ENCODE measurements at places on chromosomes 4 and X. TPM values are rescaled to one million over a fixed set of nuclear protein-coding genes. Genes with fewer than 3 reads are reported as not detected.
A peak's percentile ranks its signal among the peaks of the same experiment; 100 is the strongest.

Gene GIMD1
- 0.09 TPM for polyA plus RNA-seq

Gene RHOXF1
- not detected for polyA plus RNA-seq

Gene ARL13A
- not detected for polyA plus RNA-seq

Gene CABS1
- polyA plus RNA-seq, result not detected

Gene SLC49A3
- 25.2 TPM for polyA plus RNA-seq

Gene USP17L27
- not detected for polyA plus RNA-seq

Gene SH3RF1
- polyA plus RNA-seq, result 19.6 TPM

DNA sequence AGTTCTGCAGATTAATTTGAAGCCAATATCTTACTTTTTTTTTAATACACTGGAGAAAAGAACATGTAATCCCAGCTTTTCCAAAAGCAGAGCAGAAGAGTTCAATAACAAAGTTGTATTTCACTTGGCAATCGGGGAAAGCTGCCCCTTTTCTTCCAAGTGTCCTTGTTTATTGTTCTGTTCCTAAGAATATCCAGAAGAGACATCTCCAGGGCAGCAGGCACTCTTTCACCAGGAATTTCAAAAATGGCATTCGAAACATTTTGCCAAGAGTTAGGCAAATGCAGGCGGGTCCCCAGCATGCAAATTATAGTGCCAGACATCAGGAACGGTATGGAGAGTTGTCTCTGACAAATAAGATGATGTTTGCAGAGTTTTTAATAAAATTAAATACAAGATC lies 494.5 kb downstream of the BCOR start:
- no peak for DNase-seq

GRCh38 chr4:25807102-25807728 lies 55.6 kb downstream of the SEL1L3 start:
- DNase-seq, result no peak

DNA sequence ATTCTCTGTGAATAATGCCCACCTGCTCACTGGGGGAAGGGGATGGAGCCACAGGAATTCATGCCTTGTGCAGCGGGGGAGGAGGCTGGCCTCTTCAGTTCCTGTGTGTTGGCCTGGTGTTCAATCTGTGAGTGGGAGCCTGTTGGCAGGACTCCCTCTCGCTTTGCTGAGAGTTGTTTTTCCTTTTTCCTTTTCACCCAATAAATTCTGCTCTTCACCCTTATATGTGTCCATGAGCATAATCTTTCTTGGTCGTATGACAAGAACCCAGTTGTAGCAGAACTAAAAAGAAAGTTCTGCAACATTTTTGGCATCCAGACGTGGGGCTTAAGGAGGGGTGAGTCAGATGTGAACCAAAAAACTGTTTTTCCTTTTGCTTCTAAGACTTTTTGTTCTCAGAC lies 235.2 kb upstream of the HDX start:
- DNase-seq, result no peak

DNA sequence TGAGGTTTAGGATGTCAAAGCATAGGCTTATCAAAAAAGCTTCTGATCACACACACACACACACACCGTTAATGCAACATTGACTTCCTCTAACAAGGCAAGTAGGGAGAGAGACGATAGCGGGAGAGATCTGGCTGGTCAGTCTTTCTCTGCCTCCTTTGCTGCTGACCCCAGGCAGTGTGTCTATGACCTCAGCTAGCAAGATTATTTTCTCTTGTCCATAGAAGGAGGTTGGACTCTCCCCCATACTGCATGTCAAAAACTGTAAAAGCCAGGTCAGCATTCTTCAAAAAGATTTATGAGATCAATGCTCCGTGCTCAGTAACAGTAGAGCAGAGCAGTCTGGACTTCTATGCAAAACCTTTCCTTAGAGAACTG lies 63.5 kb upstream of the PGM2 start:
- DNase-seq, result no peak

GRCh38 chrX:18425199-18426003 lies at the start of gene CDKL5:
CDKL5 (plus strand) TSS chrX:18425608; CDS start chrX:18507097, 81,489 bp downstream.
- DNase-seq, result peak; percentile 86

DNA sequence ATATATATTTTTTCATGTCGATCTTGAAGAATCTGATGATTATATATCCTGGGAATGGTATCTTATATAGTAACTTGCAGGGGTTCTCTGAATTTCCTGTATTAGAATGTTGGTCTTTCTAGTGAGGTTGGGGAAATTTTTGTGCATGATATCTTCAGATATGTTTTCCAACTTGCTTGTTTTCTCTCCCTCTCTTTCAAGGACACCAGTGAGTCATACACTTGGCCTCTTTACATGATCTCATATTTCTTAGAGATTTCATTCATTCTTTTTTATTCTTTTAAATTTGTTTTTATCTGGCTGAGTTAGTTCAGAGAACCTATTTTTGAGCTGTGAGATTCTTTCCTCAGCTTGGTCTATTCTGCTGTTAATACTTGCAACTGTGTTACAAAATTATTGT lies 27.2 kb upstream of the C4orf17 start:
- DNase-seq, result no peak

All from forelimb muscle (tissue), 1 donor.